ENCODE measurements at places on chromosomes 13 and 19.

DNA sequence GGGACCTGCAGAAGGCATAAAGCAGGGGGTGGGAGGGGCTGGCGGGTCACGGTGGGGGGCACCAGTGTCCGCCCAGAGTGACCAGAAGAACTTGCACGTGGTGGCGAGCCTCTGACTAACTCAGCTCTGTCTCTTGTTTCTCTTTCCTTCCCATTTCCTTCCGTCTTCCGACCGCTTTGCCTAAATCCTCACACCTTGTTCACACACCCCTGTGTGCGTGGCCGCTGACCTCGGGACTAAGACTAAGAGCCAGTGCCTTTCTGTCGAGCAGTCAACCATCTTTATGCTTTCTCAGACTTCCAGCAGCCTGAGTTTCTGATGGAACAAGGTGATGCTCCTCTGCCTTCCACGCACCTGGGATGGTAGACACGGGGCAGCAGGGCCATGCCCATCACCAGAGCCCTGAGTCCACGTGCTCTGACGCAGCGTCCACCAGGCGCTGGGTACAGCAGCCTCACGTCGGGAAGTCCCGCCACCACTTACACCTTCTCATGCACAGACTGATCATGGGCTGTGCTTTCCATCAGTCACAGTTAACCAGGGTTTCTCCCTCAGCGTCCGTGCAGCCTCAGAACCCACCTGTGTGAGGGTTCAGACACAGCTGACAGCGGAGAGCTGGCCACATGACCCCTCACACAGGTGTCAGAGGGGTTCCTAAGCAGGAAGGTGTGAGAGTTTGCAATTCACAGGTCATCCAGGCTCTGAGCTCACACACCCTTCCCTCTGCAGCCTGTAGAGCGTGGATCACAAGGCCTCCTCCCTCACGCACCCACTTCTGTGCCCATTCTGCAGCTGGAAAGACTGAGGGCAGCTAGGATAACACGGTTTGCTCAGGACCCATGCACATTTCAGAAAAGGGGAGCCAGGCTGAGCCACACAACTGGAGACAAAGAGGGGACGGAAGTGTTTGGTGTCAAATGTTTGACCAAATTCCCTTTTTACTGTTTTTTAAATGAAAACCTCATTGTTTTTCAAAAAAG lies 90.7 kb upstream of the MCF2L start:
- no peak for DNase-seq

- DNase-seq, result no peak
Observed at GRCh38 chr13:74280795-74281490, 146.7 kb upstream of the KLF12 start.

- DNase-seq, result no peak
Observed at GRCh38 chr19:28746478-28746877, 466.5 kb downstream of the UQCRFS1 start.

GRCh38 chr13:50912851-50913250 lies 3.3 kb downstream of the RNASEH2B start:
- DNase-seq, result no peak

GRCh38 chr13:29853131-29853530 lies 2.7 kb upstream of the UBL3 start:
- no peak for DNase-seq

- DNase-seq, result no peak
Observed at GRCh38 chr13:112576191-112576590, 11.8 kb downstream of the TUBGCP3 start.

DNA sequence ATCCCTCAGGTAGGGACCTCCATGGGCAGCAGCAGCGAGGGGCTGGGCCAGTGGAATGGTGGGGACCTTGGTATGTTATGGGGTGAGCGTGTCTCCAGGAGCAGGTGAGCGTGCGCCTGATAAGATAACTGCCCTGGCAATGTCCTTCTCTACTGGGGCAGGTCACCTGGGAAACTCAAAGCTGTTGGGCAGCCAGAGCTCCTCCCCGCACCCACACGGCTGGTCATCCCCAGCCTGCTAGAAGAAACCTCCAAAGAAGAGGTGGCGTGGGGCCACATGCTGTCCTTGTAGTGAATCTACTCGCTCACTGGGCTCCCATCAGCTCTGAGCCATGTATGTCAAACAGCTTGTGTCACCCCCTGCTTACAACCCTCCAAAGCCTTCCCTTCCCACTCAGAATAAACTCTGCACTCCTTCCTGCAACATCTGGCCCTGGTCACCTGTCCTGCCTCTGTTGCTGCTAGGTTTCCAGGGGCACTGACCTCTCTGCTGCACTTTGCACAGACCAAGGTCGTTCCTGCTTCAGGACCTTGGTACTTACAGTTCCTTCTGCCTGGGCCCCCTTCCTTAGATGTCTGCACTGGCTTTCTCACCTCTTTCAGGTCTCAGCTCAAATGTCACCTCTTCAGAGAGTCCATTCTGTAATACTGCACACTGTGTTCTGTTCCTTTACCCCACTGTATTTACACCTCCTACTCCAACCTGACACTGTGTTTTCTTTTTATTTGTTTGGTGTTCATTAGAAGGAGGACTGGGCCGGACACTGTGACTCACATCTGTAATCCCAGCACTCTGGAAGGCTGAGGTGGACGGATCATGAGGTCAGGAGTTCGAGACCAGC lies 1.8 kb upstream of the ATP4A start:
- no peak for DNase-seq

DNA sequence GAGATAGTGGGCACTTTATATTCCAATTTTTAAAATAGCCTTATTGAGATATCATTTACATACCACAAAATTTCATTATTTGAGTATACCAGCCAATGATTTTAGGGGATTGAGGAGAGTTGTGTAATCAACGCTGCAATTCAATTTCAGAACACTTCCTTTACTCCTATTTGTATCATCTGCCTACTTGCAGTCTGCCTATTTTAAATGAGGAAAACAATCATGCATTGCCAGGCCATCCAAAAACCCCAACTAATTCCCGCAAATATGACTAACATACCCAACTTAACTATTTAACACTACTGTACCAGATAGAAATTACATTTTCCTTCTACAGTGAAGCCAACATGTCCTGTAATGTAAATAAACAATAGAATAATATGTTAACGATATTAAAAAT lies 26.7 kb downstream of the CAB39L start:
- no peak for DNase-seq

- DNase-seq, result no peak
Observed at GRCh38 chr19:17436094-17436873, 12.2 kb downstream of the TMEM221 start.

- DNase-seq, result no peak
Observed at GRCh38 chr13:27607125-27607524, 13.2 kb downstream of the LNX2 start.

DNA sequence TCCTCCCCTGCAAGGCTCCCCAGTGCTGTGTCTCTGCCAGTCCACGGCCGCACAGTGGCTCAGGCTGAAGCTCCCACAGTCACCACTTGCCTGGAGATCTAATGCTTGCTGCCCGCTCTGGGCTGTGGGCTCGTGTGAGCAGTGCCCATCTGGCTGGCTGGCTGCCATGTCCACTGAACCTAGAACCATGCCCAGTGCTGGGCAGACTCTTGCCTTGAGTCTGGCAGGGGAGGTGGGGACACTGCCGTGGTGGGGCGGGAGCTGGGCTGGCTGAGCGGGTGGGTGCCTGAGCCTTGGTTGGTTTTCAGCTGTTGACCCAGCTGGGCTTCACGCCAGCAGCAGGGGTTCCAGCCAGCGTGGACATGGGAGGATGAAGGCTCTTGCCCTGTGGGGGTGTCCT lies 52.3 kb downstream of the CRTC1 start:
- DNase-seq, result no peak

DNA sequence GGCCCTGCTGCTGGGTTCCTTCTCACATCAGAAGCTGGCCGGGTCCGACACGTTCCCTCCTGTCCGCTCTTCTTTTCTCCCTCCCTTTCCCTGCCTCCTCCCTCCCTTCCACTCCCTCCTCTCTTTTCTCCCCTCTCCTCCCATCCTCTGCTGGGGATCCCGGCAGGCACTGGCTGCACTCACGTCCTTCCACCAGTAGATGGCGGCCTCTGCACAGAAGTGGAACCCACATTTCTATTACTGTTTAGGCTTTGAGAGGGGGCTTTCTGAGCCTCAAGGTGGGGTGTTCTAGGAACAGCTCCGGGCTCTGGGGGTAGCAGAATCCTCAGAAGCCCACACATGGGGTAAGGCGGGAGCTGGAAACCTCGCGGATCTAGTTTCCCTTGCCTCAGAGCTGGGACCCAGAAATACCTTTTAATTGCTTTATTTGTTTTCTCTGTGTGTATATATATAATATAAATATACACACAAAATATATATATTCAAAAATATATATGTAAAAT lies 294.2 kb downstream of the ZNF536 start:
- no peak for DNase-seq

DNA sequence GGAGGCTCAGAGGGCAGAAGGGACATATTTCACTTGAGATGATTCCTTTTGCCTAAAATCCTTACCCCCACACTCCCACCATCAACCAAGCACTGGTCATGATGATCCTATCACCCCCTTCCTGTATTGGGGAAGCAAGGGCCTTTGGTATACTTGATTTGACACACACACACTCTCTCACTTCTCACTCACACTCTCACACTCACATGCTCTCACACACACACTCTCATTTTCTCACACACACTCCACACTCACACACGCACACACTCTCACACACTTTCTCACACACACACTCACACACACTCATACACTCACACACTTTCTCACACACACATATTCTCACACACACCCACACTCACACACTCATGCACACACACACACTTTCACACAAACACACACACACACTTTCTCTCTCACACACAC lies 8.6 kb downstream of the RGCC start:
- DNase-seq, result no peak

DNA sequence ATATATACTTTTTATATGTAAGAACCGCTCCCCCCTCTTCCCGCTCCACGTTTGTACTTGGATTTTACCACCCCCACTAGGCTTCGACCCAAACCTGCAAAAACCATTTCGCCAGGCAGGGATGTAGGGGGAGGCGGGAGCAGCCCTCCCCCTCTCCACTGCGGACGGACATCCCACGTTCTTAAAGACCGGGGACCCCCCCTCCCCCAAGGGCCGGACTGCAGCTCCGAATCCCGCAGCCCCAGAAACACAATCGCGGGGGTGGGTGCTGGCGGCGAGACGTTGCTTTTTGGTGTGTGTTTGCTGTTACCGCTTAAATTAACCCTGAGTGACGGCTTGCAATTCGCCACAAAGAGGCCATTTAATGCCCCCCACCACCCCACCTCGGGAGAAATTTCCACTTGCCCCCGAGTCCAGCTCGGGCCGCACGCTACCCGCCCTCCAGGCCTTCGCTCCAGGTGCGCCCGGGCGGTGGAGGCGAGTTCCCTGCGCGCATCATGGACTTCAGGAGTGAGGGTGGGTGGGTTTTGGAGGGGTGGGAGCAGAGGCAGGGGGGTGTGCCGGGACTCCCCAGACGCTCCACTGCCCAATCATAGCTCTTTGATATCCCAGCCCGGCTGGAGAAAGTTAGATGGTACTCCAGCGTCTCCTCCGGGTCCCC lies 15.8 kb downstream of the NFIX start:
- no peak for DNase-seq

DNA sequence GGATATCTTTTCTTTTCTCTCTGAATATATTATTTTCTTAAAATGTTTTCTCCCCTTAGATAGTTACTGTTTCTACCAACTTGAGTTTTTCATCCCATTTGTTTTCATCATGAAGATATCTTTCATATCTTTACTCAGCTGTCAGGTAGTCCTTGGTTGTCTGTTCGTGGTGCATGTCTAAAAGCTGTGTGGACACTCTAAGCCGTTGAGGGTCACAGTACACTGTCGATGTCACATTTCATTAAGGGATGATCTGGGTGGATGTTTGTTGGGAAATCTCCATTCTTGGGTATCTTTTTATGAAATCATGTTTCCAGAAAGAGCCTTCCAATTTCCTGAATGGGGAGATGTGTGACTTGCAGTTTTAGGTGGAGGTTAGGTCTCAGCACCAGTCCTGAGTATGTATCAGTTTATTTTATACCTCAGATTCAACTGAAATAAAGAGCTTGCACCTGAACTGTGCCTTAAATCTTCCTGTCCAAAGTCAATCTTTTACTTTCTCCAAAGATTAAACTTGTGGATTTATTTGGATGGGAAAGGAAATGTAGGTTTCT lies 23.2 kb downstream of the ZMYM2 start:
- no peak for DNase-seq

- no peak for DNase-seq
Observed at GRCh38 chr19:47021536-47022139, 2.0 kb downstream of the NPAS1 start.

GRCh38 chr19:50147462-50148423 lies 15.3 kb downstream of the IZUMO2 start:
- peak; percentile 89 for DNase-seq

DNA sequence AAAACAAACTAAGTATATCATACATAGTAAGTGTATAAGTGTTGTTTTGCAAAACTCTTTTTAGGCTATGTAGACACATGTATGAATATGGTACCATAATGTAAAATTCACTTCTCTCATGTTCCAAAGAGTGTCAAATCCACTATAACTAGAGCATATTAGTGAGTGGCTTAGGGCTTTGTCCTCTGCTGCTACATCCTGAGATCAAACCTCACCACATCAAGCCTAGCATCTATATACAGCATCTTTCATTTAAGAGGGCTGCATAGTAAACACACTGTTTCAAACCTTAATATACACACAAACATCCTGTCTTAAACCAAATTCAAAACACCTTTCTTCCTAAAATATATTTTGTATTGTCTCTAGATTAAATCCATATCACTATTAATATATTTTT lies 38.7 kb downstream of the ELF1 start:
- no peak for DNase-seq

DNA sequence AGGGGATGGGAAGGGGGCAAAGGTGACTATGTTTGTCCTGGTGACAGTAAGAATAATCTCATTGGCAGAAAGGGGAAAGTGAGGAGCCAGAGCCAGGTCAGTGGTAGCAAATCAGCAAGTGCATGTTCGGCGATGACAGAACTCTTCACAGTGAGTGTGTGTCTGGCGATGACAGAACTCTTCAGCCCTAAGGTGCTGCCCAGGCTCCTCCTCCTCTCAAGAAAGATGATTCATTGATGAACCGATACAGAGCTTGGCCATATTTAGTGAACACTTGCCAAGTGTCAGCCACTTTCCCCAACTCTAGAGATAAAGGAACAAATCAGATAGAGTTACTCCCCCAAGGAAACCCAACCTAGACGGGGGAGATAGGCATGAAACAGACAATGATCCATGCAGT lies 199.3 kb upstream of the UBL3 start:
- no peak for DNase-seq

DNA sequence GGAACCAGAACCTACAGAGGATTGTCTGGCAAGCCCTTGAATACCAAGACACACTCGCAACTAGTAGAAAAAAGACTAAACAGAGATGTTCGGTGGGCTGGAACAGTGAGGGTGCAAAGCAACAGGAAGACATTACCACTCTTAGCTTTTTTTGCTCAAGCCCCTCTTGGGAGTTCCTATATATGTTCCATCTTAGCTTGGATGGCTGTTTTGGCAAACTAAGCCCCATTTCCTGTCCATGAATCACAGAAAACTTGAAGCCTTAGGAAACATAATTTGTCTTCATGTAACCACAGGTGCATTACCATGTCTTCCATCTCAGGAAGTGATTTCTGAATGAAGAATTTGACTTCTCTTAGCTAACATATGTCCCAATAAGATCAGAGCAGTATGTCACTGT lies 446.3 kb downstream of the OLFM4 start:
- DNase-seq, result no peak
